Lung (tissue), 17 donors: ENCODE measurements at places on chromosomes 5 and 9. TPM values are rescaled to one million over a fixed set of nuclear protein-coding genes. Genes with fewer than 3 reads are reported as not detected.

- H3K27me3 ChIP-seq, result no peaks in the 10 kb centered on the region
- H3K27ac ChIP-seq, result peak overlapping the region; percentile 84
Measured at GRCh38 chr5:76547891-76548524, 75.2 kb downstream of the F2RL2 start.

DNA sequence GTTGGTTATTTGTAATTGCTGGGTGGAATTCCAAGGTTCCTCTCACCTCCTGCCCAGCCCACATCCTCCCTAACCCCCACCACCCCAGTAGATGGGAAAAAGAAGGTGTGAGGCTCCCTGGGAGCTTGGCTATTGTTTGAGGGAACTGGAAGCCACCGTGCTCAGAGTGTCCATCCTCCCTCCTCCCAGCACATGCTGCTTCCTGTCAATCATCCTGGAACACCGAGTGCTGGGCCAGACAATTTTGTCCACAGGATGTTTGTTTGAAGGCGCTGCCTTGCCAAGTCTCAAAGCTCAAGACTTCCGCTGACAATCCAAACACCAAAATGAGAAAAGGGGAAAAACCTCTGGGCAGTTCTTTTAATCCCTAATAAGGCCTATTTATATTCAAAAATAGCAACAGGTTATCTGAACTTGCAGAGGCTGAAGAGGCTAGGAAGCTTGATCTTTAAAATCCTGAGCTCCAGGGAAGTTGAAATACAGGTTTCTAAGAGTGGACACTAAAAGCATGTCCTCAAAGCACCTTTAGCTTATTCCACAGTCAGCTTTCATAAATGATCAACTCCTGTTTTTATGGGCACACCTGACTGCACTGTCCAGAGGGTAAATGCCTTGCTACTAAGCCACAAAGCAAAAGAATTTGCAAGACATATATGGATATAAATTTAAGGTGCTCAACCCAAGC, 286.7 kb downstream of the NFIB start:
- H3K27me3 ChIP-seq, result no peaks in the 10 kb centered on the region
- peak overlapping the region; percentile 52 for H3K27ac ChIP-seq
- peaks cover 19% of the 10 kb centered on the region for H3K4me1 ChIP-seq
- no peak overlapping the region for H3K4me3 ChIP-seq
- peak; percentile 76 for DNase-seq

GRCh38 chr9:121160025-121160424, 41.6 kb downstream of the RAB14 start:
- no peak overlapping the region for H3K27ac ChIP-seq
- no peaks in the 10 kb centered on the region for H3K27me3 ChIP-seq
- H3K36me3 ChIP-seq, result peaks cover 29% of the 10 kb centered on the region
- no peaks in the 10 kb centered on the region for H3K4me1 ChIP-seq
- H3K4me3 ChIP-seq, result no peak overlapping the region

- H3K36me3 ChIP-seq, result no peaks in the 10 kb centered on the region
- DNase-seq, result no peak
- H3K27ac ChIP-seq, result no peak overlapping the region
- peaks cover 6% of the 10 kb centered on the region for H3K4me1 ChIP-seq
Measured at GRCh38 chr9:27847818-27848217, 274.5 kb upstream of the C9orf72 start.

DNA sequence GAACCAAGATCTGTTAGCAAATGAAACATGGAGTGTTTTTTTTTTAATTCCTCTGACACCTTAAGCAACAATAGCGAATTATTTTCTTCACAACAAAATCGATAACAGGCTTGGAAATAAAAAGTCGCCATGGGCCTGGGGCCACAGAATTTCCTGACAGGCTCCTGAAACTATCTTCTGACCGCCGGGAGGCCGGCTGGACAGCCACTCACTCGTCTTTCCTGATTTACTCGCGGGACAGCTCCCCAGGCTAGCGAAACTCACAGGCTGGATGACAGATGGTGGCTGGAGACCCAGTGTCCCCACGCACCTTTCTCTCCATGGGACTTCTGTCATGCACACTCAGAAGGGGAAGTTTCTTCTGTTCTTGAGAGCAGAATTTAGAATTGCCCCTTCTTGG, 143.3 kb upstream of the IRX2 start:
- no peak overlapping the region for H3K4me3 ChIP-seq
- no peaks in the 10 kb centered on the region for H3K36me3 ChIP-seq
- no peak for DNase-seq

DNA sequence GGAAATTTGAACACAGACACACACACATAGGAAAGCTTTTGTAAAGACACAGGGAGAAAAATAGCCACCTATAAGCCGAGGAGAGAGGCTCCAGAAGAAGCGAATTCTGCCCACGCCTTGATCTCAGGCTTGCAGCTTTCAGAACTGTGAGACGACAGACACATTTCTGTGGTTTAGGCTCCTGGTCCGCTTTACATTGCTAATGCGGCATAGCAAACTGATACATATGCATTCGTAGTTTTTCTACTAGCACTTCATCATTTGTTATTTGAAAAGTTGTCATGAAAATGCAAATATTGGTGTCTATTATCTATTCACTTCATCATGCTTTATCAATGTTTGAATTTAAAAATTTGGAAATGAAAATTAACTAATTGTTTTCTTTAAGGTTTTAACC, 674.9 kb downstream of the SEMA5A start:
- H3K4me1 ChIP-seq, result no peaks in the 10 kb centered on the region
- no peaks in the 10 kb centered on the region for H3K36me3 ChIP-seq
- H3K27ac ChIP-seq, result no peak overlapping the region
- peak; percentile 81 for DNase-seq
- H3K4me3 ChIP-seq, result no peak overlapping the region
- H3K27me3 ChIP-seq, result no peaks in the 10 kb centered on the region

- no peak overlapping the region for H3K4me3 ChIP-seq
- no peak overlapping the region for H3K27ac ChIP-seq
- H3K27me3 ChIP-seq, result no peaks in the 10 kb centered on the region
- peaks cover 5% of the 10 kb centered on the region for H3K36me3 ChIP-seq
Measured at GRCh38 chr9:126932871-126933321, 18.3 kb downstream of the RALGPS1 start.

DNA sequence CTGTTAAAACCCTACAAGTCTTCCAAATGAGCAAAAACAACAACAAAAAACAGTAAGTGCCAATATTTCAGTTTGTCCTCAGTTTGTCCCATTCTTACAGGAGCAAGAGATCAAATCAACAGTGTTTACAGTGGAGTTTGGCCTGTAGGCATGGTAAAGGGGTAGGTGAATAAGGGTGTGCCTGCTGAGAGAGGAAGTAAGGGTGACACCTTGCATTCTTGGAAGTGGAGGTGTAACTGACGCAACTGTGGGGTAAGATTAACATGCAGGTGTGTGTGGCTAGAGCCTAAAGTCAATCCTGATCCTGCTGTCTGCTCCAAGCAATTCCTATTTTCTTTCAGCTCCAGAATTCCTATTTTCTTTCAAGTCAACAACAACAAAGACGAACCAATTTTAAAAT, 43.4 kb downstream of the PFDN1 start:
- no peak for DNase-seq
- H3K36me3 ChIP-seq, result peaks cover 5% of the 10 kb centered on the region
- no peaks in the 10 kb centered on the region for H3K4me1 ChIP-seq
- no peaks in the 10 kb centered on the region for H3K27me3 ChIP-seq

DNA sequence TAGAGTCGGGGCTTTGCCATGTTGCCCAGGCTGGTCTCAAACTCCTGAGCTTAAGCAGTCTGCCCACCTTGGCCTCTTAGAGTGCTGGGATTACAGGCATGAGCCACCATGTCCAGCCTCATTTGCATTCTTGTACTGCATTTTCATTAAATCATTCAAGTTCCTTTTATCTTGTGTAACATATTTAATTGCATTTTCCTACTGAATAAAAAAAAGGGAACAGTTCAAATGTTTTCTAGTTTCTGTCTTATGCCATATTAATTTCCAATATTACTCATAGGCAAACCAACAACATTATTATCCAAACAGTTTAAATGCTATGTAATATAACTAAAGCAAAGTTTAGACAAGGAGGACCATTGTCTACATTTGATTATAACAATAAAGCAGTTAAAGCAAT, 6.1 kb downstream of the SLC31A1 start:
- H3K4me3 ChIP-seq, result no peak overlapping the region
- no peak for DNase-seq
- no peak overlapping the region for H3K27ac ChIP-seq
- no peaks in the 10 kb centered on the region for H3K27me3 ChIP-seq

GRCh38 chr5:86354664-86355063, 263.1 kb upstream of the COX7C start:
- H3K27ac ChIP-seq, result no peak overlapping the region
- no peaks in the 10 kb centered on the region for H3K36me3 ChIP-seq
- DNase-seq, result no peak
- H3K4me3 ChIP-seq, result no peak overlapping the region
- no peaks in the 10 kb centered on the region for H3K27me3 ChIP-seq

DNA sequence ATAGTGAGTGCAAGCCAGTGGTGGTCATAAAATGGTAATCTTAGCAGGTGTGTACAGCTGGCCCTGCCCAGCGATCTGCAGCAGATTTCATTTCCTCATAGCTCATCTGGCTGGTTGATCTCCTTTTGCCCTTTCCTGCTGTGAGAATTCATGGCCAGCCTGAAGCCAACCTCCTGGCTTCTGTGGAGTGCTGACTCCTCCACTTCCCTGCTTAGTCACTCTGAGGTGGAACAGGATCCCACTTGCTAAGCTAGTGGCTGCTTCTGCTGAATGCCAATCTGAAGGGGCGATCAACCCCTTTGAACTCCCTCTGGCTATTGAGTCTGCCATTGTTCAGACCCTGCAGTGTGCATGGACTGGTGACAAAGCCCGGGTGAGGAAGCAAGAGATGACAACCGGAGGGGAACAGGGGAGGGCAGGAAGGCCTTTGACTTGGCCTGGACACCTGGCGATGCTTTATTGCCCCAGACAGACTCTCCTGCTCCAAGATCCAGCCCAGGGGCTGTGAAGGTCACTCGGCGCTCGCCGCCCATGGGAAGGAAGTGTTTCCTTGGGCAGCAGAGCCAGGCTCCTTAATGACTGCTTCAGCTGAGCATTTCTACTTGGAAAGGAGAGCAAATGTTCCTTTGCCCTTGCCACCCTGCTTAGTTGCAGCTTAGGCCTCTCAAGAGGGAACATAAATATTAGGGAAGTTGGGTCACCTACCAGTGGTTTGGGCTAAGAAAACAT, 341.1 kb downstream of the ZSWIM6 start:
- no peak for DNase-seq
- no peak overlapping the region for H3K27ac ChIP-seq
- H3K4me1 ChIP-seq, result no peaks in the 10 kb centered on the region
- no peaks in the 10 kb centered on the region for H3K27me3 ChIP-seq
- H3K36me3 ChIP-seq, result no peaks in the 10 kb centered on the region

GRCh38 chr9:75844321-75844720, 46.2 kb upstream of the PCSK5 start:
- H3K27ac ChIP-seq, result no peak overlapping the region
- no peaks in the 10 kb centered on the region for H3K36me3 ChIP-seq
- no peak for DNase-seq

GRCh38 chr5:83839788-83840187, 119.1 kb upstream of the HAPLN1 start:
- DNase-seq, result no peak
- H3K4me3 ChIP-seq, result no peak overlapping the region
- no peaks in the 10 kb centered on the region for H3K4me1 ChIP-seq
- H3K36me3 ChIP-seq, result no peaks in the 10 kb centered on the region

- H3K27ac ChIP-seq, result no peak overlapping the region
- no peaks in the 10 kb centered on the region for H3K4me1 ChIP-seq
- H3K4me3 ChIP-seq, result no peak overlapping the region
- no peaks in the 10 kb centered on the region for H3K27me3 ChIP-seq
- peaks cover 13% of the 10 kb centered on the region for H3K36me3 ChIP-seq
- no peak for DNase-seq
Measured at GRCh38 chr5:78458843-78459242, 98.4 kb downstream of the SCAMP1 start.

DNA sequence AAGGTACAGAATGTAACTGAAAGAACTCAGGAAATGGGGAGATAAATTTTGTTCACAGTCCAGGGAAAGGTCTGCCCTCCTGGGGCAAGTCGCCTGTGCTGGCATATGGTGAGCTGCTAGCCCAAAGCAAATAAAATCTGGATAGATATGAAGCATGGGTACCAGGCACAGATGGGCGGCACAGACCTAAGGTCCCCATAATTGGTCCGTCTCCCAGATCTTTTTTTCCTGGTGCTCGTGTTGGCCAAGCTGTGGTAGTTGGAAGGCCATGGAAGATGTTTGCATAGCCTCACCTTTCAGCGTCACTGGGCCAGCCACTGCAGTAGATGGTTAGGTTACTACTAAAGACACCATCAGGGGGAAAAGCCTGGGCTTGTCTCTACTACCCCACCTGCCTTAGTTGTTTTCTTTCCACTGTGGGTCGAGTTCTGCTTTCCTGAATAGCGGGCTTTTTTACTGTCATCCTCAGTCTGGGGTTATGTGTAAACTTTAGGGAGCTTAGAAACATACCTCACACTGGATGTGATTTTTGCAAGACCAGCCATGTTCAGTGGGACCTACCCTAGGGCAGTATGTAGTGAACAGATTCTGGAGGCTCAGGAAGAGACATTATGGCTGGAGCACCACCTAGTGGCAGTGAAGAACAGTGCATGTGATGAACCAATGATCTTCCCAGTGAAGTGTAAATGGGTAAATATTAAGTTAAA, 24.2 kb upstream of the GLRX start:
- H3K27me3 ChIP-seq, result no peaks in the 10 kb centered on the region
- H3K27ac ChIP-seq, result no peak overlapping the region
- H3K36me3 ChIP-seq, result no peaks in the 10 kb centered on the region
- no peak overlapping the region for H3K4me3 ChIP-seq
- H3K4me1 ChIP-seq, result peaks cover 5% of the 10 kb centered on the region

- H3K27me3 ChIP-seq, result no peaks in the 10 kb centered on the region
- no peak overlapping the region for H3K27ac ChIP-seq
- H3K4me1 ChIP-seq, result no peaks in the 10 kb centered on the region
Measured at GRCh38 chr5:9187614-9188013, 358.3 kb downstream of the SEMA5A start.

DNA sequence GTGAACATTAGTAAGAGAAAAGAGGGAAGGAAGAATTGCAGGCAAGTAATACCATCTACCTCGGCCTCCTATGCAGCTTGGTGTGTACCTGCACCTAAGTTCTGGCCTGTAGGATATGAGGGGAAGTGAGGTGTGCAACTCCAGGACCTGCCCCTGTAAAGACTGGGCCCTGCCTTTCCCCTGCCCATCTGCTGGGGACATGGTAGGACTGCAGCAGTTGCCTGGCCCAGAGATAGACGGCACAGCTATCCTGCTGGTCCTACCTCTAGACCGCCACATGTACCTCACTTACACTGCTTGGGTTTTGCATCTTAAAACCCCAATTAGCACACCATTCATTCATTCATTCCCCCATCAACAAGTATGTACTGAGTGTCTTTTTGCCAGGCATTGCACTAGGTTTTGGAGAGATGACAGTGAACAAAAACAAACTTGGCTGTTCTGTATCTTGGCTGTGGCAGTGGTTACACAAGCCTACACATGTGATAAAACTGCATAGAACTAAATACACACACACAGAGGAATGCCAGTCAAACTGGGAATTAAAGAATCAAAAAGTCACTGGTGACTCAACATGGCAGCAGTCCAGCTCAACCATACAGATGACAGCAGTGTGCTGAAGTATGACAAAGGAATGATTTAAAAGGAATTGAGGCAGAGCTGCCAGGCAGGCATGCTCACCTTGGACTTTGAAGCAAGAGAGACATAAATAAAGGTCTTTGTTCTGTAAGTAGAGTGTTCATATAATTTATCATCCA, 23.3 kb upstream of the MGAT1 start:
- H3K27ac ChIP-seq, result peak overlapping the region; percentile 13
- H3K36me3 ChIP-seq, result peaks cover 13% of the 10 kb centered on the region
- H3K4me3 ChIP-seq, result no peak overlapping the region
- no peaks in the 10 kb centered on the region for H3K4me1 ChIP-seq

The NR2F1-AS1 gene
- 50.0 TPM for total RNA-seq

The ZNF608 gene
- total RNA-seq, result 22.8 TPM

The ADAMTSL1 gene
- 2.2 TPM for total RNA-seq

The GTF3C4 gene
- 16.9 TPM for total RNA-seq

The PCDHGA6 gene
- total RNA-seq, result 4.9 TPM

The FYB1 gene
- total RNA-seq, result 33.9 TPM

The PCDHB9 gene
- 1.8 TPM for total RNA-seq

The FAM221B gene
- 0.14 TPM for total RNA-seq

The SPINK13 gene
- total RNA-seq, result not detected

The GMCL2 gene
- not detected for total RNA-seq
